Activated naive CD8-positive, alpha-beta T cell treated with anti-CD3 and anti-CD28 coated beads, Interleukin-2, amount 10 ng/mL, durations not matched to agents 7 days and 5 days (primary cell): ENCODE measurements at places on chromosomes 6 and 20. TPM values are rescaled to one million over a fixed set of nuclear protein-coding genes. Genes with fewer than 3 reads are reported as not detected.
A peak's percentile ranks its signal among the peaks of the same experiment; 100 is the strongest.

DNA sequence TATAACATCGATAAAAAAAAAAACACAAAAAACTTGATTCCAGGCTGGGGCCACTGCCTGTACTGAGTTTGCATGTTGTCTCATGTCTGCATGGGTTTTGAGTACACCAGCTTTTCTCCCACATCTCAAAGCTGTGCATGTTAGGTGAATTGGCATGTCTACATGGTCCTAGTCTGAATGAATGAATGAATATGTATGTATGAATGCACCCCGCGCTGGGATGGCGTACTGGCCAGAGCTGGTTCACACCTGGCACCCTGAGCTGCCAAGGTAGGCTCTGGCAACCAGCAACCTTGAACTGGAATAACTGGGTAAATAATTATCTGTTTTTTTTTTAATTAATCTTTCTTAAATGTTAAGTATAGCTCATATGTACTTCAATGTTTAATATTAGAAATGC is 131.0 kb downstream of the MAN1A1 start:
- DNase-seq, result no peak

Gene DAAM2
- total RNA-seq, result not detected

GRCh38 chr6:144481527-144481926 is 196.4 kb downstream of the UTRN start:
- DNase-seq, result no peak

Gene XKR7
- not detected for total RNA-seq

Gene DEFB125
- total RNA-seq, result not detected

DNA sequence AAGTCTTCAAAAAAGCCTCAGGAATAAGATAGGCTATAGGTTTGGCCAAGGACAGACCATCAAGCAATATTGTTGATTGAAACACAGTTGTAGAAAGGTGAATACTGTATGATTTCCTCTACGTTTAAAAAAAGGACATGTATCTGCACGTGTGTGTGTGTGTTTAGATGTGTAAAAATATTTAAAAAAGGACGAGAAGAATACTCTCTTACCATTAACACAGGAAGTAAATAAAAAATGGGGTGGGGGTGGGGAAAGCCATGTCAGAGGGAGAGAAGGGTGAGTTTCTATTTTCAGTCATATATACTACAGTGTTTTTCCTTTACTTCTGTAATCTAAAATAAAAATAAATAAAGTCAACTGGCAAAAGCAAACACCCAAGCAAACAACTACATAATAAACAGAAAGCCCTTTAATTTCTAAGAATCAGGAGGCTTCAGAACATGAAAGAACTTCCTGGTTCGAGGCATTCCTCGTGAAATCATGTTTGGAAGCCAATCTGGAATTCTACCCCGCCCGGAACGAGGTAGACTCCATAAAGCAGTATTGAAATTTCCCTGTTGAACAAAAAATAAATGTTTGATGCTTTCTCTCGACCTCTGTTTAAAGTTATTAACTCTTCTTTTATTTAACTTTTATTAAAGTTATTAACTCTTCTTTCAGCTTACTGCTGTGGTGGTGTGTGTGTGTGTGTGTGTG is 158.1 kb upstream of the ZNF217 start:
- DNase-seq, result no peak

GRCh38 chr20:19045371-19045770 is 167.1 kb upstream of the SLC24A3 start:
- DNase-seq, result no peak

GRCh38 chr6:82739303-82739702 is 326.3 kb downstream of the UBE3D start:
- DNase-seq, result no peak

Gene DACT2
- total RNA-seq, result not detected

DNA sequence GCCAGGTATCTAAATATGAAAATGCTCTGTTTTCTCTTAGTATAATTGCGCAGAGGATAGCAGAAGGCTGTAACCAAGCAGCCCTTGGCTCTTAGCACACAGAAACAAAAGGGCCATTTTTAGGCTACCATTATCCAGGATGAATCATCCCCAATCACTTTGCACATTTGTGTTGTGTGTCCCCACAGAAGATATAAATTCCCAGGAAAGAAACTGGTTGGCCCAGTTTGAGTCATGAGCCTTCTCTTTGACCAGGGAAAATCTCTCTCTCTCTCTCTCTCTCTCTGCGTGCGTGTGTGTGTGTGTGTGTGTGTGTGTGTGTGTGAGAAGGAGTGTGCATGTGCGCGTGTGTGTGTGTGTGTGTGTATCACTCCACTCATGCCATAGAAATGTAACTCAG is 178.5 kb downstream of the FRK start:
- no peak for DNase-seq

Gene HTR1B
- not detected for total RNA-seq

DNA sequence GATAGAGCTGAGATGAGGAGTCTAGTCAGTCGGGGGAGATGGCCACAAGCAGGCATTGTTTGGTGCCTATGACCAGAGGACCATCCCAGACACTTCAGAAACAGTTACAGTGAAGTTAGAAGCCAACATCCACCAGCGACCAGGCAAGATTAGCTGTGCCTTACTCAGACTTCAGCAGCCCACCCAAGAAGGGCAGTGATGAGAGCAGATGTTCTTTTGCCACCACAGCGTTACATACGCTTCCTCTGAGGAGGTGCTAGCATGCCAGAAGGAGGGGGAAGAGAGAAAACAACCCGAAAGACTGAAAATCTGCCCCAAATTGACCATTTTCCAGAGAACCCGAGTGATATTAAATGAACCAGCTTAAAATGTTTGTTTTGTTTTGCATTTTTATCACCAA is 186.8 kb downstream of the PRL start:
- no peak for DNase-seq

Gene SLC22A16
- total RNA-seq, result not detected

Gene PAX1
- not detected for total RNA-seq

GRCh38 chr20:51900443-51900842 is 98.1 kb upstream of the SALL4 start:
- DNase-seq, result no peak

Gene TRIM10
- not detected for total RNA-seq

Gene OR12D3
- total RNA-seq, result not detected

Gene TRIM40
- total RNA-seq, result not detected

GRCh38 chr6:49668083-49668511 is 31.5 kb upstream of the RHAG start:
- no peak for DNase-seq

GRCh38 chr20:32449890-32450401 is 91.8 kb downstream of the ASXL1 start:
- DNase-seq, result no peak

- no peak for DNase-seq
These were observed 207.4 kb downstream of the MYLK4 start for GRCh38 chr6:2543321-2543720.

- peak; percentile 76 for DNase-seq
These were observed 818 bp upstream of the MDGA1 start for GRCh38 chr6:37698264-37699137.

DNA sequence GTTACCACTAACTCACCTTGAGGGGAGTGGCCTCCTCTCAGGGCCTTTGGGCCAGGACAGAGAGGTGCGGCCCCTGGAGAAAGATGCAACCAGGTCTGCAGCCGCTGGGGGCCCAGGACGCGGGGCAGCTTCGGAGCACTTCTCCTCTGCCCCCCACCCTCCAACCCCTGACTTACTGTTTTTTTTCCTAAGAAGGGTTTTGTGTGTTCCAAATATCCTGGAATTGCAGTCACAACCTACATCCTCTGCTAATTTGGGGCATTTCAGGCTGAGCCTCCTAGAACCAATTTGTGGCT is 1.7 kb downstream of the LINC00237 start:
- DNase-seq, result no peak

Gene RBM24
- total RNA-seq, result not detected

Gene SCRT2
- total RNA-seq, result not detected

GRCh38 chr20:428658-429200 is 20.6 kb downstream of the RBCK1 start:
- no peak for DNase-seq
